ENCODE measurements at places on chromosomes 16 and 17.

GRCh38 chr17:6501359-6501758, 55.0 kb downstream of the PITPNM3 start:
- DNase-seq: no peak

- DNase-seq: no peak
Measured at GRCh38 chr16:3824121-3824795, 56.3 kb downstream of the CREBBP start.

DNA sequence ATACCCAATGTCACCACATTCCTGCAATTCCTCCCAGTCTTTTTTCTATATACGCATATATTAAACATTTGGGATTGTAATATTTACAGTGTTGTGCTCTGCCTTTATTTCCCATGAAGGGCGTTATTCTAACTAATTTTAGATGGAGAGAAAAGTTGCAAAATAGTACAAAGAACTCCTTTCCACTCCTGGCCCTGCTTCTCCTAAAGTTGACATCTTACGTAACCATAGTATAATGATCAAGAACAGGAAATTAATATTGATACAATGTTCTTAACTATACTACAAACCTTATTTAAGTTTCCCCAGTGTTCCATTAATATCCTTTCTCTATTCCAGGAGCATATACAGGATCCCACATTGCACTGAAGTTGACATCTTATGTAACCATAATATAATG, 46.3 kb downstream of the TK2 start:
- DNase-seq: no peak

GRCh38 chr17:35244341-35245195, 1.7 kb downstream of the SLFN5 start:
- peak; percentile 83 for DNase-seq

DNA sequence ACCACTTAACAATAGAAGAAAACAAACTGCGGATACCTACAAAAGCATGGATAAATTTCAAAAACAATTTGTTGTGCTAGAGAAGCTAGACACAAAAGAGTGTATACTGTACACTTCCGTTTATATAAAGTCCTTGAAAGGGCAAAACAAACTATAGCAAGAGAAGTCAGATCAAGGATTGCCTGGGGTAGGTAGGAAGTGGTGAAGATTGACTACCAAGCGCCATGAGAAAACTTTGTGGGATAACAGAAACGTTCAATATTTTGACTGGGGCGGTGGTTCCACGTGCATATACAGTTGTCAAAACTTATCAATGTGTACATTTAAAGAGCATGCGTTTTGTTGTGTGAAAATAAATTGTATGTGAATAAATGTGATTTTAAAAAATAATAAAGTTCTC, 55.6 kb upstream of the CCL2 start:
- DNase-seq: no peak

- no peak for DNase-seq
Measured at GRCh38 chr17:32628271-32629044, 141.7 kb downstream of the CDK5R1 start.

- no peak for DNase-seq
Measured at GRCh38 chr16:1198194-1198593, 26.9 kb downstream of the TPSG1 start.

- no peak for DNase-seq
Measured at GRCh38 chr16:15703029-15703736, 53.1 kb downstream of the NDE1 start.

DNA sequence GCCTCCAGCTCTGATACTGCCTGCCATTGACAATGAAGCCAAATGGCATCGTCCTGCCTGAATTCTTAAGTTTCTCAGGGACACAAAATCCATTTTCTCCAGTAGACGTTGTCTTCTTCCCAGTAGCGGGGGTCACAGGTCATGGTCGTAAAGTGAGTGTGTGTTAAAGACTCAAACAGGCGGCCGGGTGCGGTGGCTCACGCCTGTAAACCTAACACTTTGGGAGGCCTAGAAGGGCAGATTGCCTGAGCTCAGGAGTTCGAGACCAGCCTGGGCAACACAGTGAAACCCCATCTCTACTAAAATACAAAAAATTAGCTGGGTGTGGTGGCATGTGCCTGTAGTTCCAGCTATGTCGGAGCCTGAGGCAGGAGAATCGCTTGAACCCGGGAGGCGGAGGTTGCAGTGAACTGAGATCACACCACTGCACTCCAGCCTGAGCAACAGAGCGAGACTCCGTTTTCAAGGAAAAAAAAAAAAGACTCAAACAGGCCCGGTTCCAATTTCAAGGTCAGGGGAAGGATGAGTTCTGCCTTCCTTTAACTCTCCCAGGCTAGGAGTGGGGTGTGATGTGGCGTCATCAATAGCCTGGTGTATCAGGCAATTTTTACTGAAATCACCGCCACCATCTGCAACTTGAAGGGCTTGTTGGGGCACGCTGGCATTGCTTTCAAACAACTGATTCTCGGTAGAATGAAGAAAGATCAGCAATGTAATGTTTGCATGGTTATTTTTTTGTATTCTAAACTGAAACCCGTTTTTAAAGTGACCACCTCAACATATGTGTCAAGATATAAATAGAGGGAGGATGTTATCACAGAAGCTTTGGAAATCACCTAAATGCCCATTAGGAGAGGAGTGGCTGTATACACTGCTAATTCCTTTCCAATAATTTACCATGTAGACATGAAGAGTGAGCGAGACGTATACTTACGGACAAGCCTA, 91.0 kb downstream of the WSCD1 start:
- DNase-seq: no peak

DNA sequence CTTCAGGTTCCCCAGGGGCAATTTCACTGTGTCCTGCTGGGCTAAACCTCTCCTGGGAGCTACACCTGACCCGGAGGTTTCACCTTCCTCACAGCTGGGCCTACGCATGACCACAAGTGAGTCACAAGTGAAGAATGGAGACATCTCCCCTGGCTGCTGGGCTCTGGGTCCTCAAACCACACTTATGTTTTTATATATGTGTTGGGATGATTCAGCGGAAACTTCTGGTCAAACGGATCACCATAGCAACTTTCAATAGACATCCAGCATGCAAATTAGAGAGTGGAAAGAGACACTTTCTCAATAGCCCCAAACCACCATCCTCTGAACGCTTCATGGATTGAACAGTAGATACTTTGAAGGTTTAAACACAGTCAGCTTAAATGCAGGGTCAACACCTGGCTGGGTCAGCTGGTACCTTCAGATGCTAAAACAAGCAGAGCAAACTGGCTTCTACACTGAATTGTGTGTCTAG, 28.0 kb upstream of the MAF start:
- DNase-seq: no peak

GRCh38 chr16:11298143-11298900, 17.2 kb upstream of the PRM1 start:
- DNase-seq: no peak

GRCh38 chr16:53911513-53911912, 207.6 kb downstream of the FTO start:
- DNase-seq: no peak

- no peak for DNase-seq
Measured at GRCh38 chr17:82246040-82246364, 17.2 kb downstream of the SLC16A3 start.

- no peak for DNase-seq
Measured at GRCh38 chr16:56306690-56307533, 115.6 kb downstream of the GNAO1 start.

- no peak for DNase-seq
Measured at GRCh38 chr17:36647636-36648035, 46.3 kb downstream of the MRM1 start.

- no peak for DNase-seq
Measured at GRCh38 chr16:48203974-48204824, 39.9 kb upstream of the LONP2 start.

GRCh38 chr17:73474370-73474988, 162.7 kb upstream of the CDC42EP4 start:
- DNase-seq: no peak

DNA sequence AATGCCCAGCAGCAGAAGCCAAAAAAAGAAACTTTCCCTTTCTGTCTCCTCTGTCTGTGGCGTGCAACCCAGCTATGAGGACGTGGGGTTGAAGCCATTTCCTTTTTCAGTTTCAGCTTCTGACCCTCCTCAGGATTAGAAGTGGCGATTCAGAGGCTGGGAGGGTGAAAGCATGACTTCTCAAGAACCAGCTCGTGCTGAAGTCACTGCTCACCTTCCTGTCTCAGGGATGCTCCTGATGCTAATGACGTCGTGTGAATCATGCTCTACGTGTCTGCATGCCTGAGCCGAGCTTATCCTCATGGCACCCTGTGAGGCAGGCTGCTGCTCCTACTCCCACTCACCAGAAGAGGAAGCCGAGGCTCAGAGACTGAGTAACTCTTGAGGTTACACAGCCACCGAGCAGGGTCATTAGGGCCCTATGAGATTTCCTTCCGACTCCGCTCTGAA, 5.7 kb upstream of the LPO start:
- DNase-seq: peak; percentile 37

GRCh38 chr16:87216841-87217275, 100.3 kb downstream of the C16orf95 start:
- no peak for DNase-seq

- DNase-seq: no peak
Measured at GRCh38 chr17:49848019-49848473, at the start of gene TAC4. TAC4 (minus strand) TSS chr17:49848069; CDS start chr17:49848017, 52 bp downstream.

DNA sequence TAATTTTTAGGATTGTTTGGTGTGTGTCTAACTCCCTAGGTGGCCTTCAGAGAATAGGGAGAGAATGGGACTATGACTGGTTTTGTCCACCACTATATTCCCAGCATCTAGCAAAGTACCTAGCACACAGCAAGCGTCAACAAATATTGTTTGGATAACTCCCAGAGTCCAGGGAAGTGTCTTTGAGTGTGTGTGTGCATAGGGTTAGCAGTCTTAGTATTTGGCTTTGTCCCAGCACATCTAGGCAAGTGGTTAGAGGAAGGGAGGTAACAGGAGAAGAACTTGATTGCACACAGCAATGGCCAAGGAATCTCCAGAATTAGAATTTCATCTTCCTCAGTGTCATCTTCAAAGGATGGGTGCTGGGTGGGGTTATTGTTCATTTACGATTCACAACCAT, 385.4 kb upstream of the CDH5 start:
- DNase-seq: no peak

DNA sequence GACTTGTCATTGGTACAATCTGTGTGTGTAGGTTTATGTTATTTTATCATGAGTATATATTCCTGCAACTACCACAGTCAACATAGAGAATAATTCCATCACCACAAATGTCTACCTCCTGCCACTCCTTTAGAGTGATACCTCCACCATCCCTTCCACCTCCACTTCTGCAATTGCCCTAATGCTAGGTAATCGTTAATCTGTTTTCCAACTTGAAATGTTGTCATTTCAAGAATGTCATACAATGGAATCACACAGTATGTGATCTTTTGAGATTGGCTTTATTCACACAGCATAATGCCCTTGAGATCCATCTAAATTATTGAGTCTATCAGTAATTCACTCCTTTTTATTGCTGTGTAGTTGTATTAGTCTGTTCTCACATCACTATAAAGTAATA, 414.8 kb upstream of the C16orf82 start:
- DNase-seq: no peak

GRCh38 chr17:39996800-39997199, 16.2 kb downstream of the PSMD3 start:
- DNase-seq: no peak

GRCh38 chr17:73003487-73003886, 89.0 kb downstream of the SLC39A11 start:
- no peak for DNase-seq

DNA sequence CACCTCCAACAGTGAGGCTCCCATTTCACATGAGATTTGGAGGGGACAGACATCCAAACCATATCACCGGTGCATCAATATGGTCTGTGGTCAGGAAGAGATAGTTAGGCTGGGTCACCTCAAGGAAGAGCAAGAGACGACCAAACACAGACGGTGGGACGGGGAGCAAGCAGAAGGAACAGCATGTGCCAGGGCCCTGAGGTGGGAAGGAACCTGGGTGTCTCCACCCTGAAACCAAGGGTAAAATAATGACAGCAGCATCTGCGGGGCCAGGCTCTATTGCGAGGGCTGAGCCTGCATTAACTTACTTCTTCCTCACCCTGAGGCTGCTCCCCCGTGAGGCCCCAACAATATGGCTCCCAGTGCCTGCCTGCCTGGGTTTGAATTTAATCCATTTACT, 8.9 kb upstream of the PRSS21 start:
- DNase-seq: no peak

DNA sequence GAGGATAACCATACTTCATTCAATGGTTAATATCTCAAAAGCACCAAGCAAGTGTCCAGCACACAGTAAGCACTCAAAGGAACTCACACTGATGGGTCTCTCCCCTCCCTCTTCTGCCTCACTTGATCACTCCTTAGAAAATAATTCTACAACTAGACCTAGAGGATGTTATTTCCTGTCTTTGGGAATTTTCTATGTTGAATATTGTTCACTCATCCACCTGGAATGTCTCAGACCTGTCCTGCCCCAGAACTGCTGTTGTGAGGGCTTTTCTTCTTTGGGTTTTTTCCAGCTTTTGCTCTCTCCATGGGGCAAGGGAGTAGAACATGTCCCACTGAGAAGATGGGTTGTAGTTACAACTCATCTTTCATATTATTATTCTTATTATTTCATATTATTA, 25.3 kb downstream of the NXPH3 start:
- DNase-seq: no peak

- peak; percentile 89 for DNase-seq
Measured at GRCh38 chr17:5111402-5112204, at the start of gene ZNF232. ZNF232 (minus strand) TSS chr17:5111878; CDS start chr17:5111822, 56 bp downstream.

- no peak for DNase-seq
Measured at GRCh38 chr16:84519855-84520254, 15.4 kb upstream of the MEAK7 start.

GRCh38 chr17:78252701-78253635, 21.5 kb downstream of the TMEM235 start:
- DNase-seq: no peak

DNA sequence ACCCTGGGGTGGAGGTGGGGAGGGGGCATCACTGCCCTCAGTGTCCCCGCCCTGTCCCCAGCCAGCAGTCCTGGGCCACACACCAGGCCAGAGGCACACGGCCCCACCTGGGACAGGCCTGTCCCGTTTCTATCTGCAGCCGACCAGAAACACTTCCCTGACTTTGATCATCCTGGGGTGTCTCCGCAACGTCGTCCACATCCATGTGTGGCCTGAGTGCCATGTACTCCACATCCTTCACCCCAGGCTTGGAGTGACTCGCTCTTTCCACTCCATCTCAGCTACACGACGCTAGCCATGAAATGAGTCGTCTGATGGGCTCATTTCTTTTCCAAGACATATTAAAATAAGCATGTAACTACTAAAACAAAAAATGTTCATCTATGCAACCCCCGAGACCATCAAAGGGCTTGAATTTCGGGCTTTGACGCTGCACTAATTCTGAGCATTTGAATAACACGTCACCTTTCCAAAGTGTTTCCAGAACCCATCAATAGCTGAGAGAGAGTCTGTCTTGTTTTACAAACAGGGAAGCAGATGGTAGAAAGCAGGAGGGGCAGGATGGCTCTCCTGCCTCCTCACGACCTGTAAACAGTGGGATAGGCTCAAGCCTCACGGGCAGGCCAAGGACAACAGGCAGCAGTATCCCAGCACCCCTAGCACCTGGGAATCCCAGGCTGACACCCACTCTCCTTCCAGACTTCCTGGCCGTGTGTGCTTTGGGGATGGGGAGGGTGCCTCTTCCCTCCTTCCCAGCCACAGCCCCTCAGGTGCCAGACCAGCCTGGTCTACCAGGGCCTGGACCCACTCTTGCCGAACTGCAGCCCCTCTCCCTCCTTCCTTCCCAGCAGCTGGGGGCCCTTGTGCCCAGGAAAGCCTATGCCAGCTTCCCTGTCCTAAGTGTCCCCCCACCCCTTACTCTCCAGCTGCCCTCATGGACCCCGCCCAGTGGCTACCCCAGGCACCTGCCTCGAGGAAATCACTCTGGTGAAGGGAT, 20.0 kb upstream of the RASD1 start:
- no peak for DNase-seq
